Activated naive CD8-positive, alpha-beta T cell treated with anti-CD3 and anti-CD28 coated beads, Interleukin-2, amount 10 ng/mL, durations not matched to agents 7 days and 5 days (primary cell): ENCODE measurements at places on chromosomes 4 and X.

GRCh38 chr4:122673252-122673651, 52.4 kb upstream of the IL21 start:
- no peak for DNase-seq

GRCh38 chrX:144681501-144681900, 565.8 kb upstream of the SPANXN1 start:
- no peak for DNase-seq

GRCh38 chr4:154960476-154960875, 179.4 kb downstream of the RBM46 start:
- no peak for DNase-seq

DNA sequence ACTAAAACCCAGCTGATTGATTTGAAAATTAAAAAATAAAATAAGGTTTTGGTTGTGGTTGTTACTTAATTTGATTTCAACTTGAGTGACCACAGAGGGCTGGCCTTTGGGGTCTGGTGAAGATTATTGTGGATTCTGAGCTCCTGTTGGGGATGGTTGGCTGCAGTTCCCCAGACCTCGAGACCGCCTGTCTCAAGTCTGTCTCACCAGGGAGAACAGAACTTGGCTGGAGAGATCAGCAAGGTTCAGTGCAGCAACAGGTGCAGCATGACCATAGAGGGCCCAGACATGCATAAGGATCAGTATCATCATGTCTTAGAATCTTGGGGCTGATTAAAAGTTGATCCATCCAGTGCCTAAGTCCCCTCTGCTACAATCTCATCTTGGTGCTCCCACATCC, 491.9 kb downstream of the BCOR start:
- DNase-seq, result no peak

GRCh38 chr4:140109292-140109691, 44.7 kb downstream of the MAML3 start:
- DNase-seq, result no peak

- no peak for DNase-seq
Measured at GRCh38 chr4:110660755-110661154, 37.9 kb upstream of the PITX2 start.

GRCh38 chr4:99002279-99002678, 6.8 kb downstream of the METAP1 start:
- no peak for DNase-seq

- no peak for DNase-seq
Measured at GRCh38 chr4:123345137-123345934, 51.3 kb upstream of the SPRY1 start.

GRCh38 chr4:42824278-42824977, 68.1 kb upstream of the GRXCR1 start:
- DNase-seq, result no peak

- DNase-seq, result no peak
Measured at GRCh38 chrX:97968376-97969163, 1084.9 kb downstream of the RPA4 start.
